IMR-90 (cell line): ENCODE measurements at places on chromosomes 4 and X. TPM values are rescaled to one million over a fixed set of nuclear protein-coding genes. Genes with fewer than 3 reads are reported as not detected.
A peak's percentile ranks its signal among the peaks of the same experiment; 100 is the strongest.

DNA sequence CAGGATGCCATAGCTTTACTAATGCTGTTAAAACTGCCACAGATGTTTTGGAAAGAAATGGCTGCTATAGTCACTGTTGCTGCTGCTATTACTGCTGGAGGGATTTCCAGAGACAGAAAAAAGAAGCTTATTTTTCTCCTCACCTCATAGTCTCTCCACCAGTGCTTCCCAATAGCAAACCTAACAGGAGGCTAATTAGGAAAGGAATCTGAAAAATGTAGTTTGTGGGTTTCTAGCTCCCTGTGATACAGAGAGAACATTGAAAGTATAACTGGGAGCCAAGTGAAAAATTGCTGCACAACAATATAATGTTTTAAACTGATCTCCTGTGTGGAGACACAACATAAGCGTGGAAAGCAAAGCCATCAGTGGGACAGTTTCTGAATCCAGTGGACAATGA, 8.6 kb upstream of the TSPAN7 start:
- no peaks in the 10 kb centered on the region for H3K4me1 ChIP-seq
- H3K27ac ChIP-seq = no peak overlapping the region
- no peak for DNase-seq
- no peak overlapping the region for H3K4me3 ChIP-seq
- no peaks in the 10 kb centered on the region for H3K27me3 ChIP-seq
- no peaks in the 10 kb centered on the region for H3K36me3 ChIP-seq

GRCh38 chr4:8372506-8372905, 68.0 kb downstream of the ACOX3 start:
- no peak overlapping the region for H3K27ac ChIP-seq
- H3K4me3 ChIP-seq = no peak overlapping the region
- no peaks in the 10 kb centered on the region for H3K4me1 ChIP-seq

DNA sequence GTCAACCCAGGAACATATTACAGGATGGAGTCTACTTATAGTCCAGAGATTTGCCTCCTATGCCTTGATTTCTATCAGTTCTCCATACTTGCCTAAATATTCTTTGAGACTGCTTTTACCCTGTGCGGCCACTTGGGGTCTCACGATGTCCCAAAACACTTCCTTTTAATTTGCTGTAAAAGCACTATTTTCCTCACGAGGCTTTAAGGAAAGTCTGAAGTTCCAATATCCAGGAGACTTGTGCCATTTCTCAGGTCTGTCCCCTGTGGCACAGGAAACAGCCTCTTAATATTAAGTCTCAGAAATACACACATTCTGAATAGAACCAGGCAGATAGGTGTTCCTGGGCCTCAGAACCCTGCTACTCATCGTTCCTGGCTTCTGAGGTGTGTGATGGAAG, 142.9 kb downstream of the TMEM164 start:
- H3K27ac ChIP-seq = no peak overlapping the region
- peak; percentile 44 for DNase-seq
- H3K4me1 ChIP-seq = no peaks in the 10 kb centered on the region; the same call in 1 of the 2 replicates
- H3K4me3 ChIP-seq = no peak overlapping the region

GRCh38 chr4:20248155-20248558, 3.5 kb upstream of the SLIT2 start:
- no peak overlapping the region for H3K4me3 ChIP-seq
- DNase-seq = peak; percentile 83
- peaks cover 8% of the 10 kb centered on the region for H3K4me1 ChIP-seq
- H3K27ac ChIP-seq = no peak overlapping the region

DNA sequence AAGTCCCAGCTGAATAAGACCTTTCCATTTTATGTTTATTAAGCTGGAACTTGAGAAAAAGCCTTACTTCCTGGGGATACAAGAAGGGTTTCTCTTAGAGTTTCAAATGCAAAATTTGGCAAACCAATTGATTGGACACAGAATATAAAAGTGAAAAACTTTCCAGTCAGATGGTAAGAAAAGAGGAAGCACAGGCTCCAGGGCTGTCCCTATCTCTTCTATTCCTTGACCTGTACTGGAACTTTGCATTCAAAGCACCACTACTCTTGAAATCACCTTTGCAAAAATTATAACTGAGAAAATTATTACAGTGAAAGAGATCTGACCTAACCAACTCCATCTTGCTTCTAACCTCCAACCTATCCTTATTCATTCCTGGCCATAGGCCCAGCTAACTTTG, 11.7 kb downstream of the PROM1 start:
- H3K27me3 ChIP-seq = peaks cover 24% of the 10 kb centered on the region
- H3K4me1 ChIP-seq = no peaks in the 10 kb centered on the region
- no peak overlapping the region for H3K27ac ChIP-seq
- no peak overlapping the region for H3K4me3 ChIP-seq
- DNase-seq = no peak
- no peaks in the 10 kb centered on the region for H3K36me3 ChIP-seq

The IL1RAPL1 gene
- 9.0 and 12.5 TPM in 2 replicates for total RNA-seq

The ATP7A gene
- total RNA-seq = 21.1 and 22.4 TPM in 2 replicates

GRCh38 chr4:62360156-62360545, 1160.0 kb downstream of the ADGRL3 start:
- no peak overlapping the region for H3K27ac ChIP-seq
- DNase-seq = no peak
- H3K4me3 ChIP-seq = no peak overlapping the region

- DNase-seq = peak; percentile 80
- no peak overlapping the region for H3K4me3 ChIP-seq
- H3K27me3 ChIP-seq = no peaks in the 10 kb centered on the region
- peak overlapping the region; percentile 98; the same call in 1 of the 2 replicates for H3K27ac ChIP-seq
- peaks cover 19% of the 10 kb centered on the region for H3K4me1 ChIP-seq
Measured at GRCh38 chr4:15402146-15402545, 25.7 kb upstream of the C1QTNF7 start.

The HS3ST1 gene
- total RNA-seq = not detected in 2 replicates

The AKAP14 gene
- not detected in 2 replicates for total RNA-seq

DNA sequence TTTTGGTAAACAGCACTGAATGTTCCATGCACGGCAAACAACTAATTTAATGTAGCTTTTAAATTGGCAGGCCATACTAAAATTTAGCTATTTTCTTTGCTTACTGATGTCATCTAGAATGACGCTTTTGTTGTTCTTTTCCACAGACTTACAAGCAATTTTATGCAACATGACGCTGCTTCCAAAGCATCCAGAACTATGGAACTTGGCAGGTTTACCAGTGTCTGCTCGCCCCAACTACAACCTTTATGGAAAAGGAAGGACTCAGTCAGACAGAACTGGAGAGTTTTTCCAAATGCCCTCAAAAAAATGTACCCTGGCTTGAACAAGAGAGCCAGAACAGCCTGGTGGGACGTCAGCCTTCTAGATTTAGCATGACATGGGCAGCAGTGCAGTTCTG, 58.7 kb downstream of the ANOS1 start:
- no peak overlapping the region for H3K27ac ChIP-seq
- no peaks in the 10 kb centered on the region for H3K36me3 ChIP-seq
- no peak for DNase-seq
- H3K4me3 ChIP-seq = no peak overlapping the region
- H3K4me1 ChIP-seq = no peaks in the 10 kb centered on the region

DNA sequence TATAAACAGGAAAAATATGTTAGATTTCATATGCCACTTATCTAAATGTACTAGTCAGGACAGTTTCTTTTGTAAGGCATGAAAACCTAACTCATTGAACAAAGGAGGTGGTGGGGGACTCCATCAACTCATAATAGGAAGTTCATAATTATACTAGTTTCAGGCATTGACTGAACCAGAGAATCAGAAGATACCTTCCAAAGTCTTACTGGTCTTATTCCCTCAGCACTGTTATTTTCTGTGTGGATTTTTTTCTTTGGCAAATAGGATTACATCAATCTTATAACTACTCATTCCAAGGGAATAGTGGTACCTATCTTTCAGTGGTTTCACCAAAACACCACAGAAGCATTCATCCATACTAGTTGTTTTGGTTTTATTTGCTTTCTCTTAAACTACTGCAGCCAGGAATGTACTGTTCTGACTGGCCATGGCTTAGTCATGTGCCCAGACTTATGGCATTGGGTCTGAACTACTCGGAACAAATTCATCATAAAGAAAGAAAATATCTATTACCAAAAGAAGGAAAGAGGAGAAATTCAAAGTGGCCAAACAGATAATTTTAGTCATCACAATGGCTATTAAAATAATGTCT, 273.9 kb downstream of the ARAP2 start:
- no peaks in the 10 kb centered on the region for H3K27me3 ChIP-seq
- no peak overlapping the region for H3K27ac ChIP-seq
- no peaks in the 10 kb centered on the region for H3K36me3 ChIP-seq
- no peak overlapping the region for H3K4me3 ChIP-seq
- no peak for DNase-seq

GRCh38 chr4:106659371-106659770, 290.8 kb upstream of the GIMD1 start:
- no peak overlapping the region for H3K27ac ChIP-seq
- no peak for DNase-seq
- no peaks in the 10 kb centered on the region for H3K4me1 ChIP-seq
- no peaks in the 10 kb centered on the region for H3K36me3 ChIP-seq
- H3K4me3 ChIP-seq = no peak overlapping the region

DNA sequence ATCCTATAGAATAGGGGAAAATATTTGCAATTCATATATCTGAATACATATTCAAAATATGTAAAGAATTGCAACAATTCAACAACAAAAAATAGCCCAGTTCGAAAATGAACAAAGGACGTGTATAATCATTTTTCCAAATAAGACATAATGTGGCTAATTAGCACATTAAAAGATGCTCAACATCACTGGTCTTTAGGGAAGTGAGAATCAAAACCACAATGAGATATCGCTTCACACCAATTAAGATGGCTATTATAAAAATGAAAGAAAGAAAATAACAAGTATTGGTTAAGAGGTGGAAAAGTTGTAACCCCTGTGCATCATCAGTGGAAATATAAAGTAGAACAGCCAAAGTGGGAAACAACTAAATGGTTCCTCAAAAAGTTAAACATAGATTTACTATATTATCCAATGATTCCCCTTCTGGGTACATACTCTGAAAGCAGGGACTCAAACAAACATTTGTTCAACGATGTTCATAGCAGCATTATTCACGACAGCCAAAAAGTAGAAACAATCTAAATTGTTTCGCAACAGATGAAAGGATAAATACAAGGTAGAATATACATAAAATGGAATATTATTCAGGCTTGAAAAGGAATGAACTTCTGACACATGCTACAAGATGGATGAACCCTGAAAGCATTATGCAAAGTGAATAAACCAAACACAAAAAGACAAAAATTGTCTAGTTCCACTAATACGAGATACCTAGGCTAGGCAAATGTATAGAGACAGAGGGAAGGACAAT, 12.7 kb downstream of the FAM13A start:
- H3K27me3 ChIP-seq = no peaks in the 10 kb centered on the region
- H3K4me3 ChIP-seq = no peak overlapping the region
- H3K36me3 ChIP-seq = no peaks in the 10 kb centered on the region
- H3K27ac ChIP-seq = no peak overlapping the region

- H3K4me3 ChIP-seq = no peak overlapping the region
- H3K4me1 ChIP-seq = no peaks in the 10 kb centered on the region
- H3K27ac ChIP-seq = no peak overlapping the region
- H3K36me3 ChIP-seq = no peaks in the 10 kb centered on the region
- H3K27me3 ChIP-seq = no peaks in the 10 kb centered on the region
Measured at GRCh38 chr4:87806520-87806919, 7.2 kb downstream of the IBSP start.

- H3K27me3 ChIP-seq = no peaks in the 10 kb centered on the region
- H3K4me1 ChIP-seq = 0 out of 2 replicates have a peak, but pooled peaks cover 3% of the 10 kb centered on the region
Measured at GRCh38 chr4:112284662-112285411, 867 bp downstream of the TIFA start.

GRCh38 chr4:24382381-24382780, 202.0 kb downstream of the DHX15 start:
- no peaks in the 10 kb centered on the region for H3K36me3 ChIP-seq
- H3K27me3 ChIP-seq = no peaks in the 10 kb centered on the region
- no peak overlapping the region for H3K27ac ChIP-seq
- no peaks in the 10 kb centered on the region for H3K4me1 ChIP-seq
- DNase-seq = peak; percentile 78
- no peak overlapping the region for H3K4me3 ChIP-seq

The BEND2 gene
- total RNA-seq = not detected in 2 replicates

DNA sequence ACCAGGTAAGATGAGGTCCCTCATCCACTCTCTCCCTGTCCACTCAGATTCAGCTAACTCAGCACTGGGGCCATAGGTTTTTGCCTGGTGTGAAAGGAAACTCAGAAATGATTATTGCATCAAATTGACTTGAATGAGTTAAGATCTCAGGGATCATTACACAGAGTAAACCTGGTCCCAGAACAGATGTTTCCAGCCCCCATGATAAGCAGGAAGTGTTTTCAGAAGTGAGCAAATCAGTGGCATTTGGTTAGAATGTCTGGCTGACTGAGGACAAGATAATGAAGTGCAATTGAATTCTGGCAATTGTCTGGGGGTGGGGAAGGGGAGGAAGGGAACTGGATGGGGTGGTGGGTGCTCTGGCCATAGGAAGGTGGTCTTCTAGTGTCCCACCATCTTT, 108.0 kb downstream of the CHIC2 start:
- no peak overlapping the region for H3K4me3 ChIP-seq
- no peak for DNase-seq
- no peak overlapping the region for H3K27ac ChIP-seq
- H3K4me1 ChIP-seq = peaks cover 2% of the 10 kb centered on the region; the same call in 1 of the 2 replicates
- no peaks in the 10 kb centered on the region for H3K36me3 ChIP-seq

DNA sequence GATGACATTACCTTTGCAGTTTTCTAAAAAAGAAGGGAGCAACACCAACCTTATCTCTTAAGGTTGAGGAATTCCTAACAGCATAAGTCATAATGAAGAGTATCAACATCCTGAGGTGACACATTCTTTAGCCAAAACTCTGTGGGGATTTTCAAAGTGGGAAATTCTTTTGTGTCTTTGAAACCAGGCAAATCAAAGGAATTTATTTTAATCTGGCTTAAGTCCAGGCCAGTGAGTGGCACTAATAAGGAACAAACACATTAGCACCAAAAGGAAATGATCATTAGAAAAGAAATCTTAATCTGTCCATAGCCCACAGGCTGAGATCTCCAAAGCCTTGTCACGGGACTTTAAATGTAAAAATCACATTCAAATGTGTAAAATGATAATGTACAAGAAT, 110.1 kb downstream of the LARP7 start:
- H3K27me3 ChIP-seq = 0 out of 2 replicates have a peak, but pooled peaks cover under 1% of the 10 kb centered on the region
- DNase-seq = no peak
- H3K4me3 ChIP-seq = no peak overlapping the region
- no peak overlapping the region for H3K27ac ChIP-seq
- H3K36me3 ChIP-seq = no peaks in the 10 kb centered on the region

DNA sequence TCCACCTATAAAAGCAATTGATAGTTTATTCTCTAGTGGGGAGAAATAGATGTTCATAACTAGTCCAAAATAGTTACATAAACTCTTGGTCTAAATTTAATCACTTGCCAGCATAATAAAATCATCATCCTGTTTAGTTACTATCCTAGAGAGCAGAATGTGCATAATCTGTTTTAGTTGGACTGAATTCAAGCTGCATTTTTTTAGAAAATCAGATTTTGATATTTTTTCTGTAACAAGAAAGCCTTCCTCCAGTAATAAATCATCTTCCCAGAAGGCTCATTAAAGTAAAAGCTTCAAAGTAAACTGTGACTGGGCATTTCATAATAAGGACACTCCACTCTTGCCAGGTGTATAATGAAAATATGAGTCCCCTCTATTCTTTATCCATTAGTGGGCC, 453.1 kb downstream of the TRAM1L1 start:
- no peak overlapping the region for H3K27ac ChIP-seq
- DNase-seq = no peak
- H3K4me3 ChIP-seq = no peak overlapping the region
- H3K27me3 ChIP-seq = no peaks in the 10 kb centered on the region
- H3K4me1 ChIP-seq = no peaks in the 10 kb centered on the region

GRCh38 chr4:141177171-141177570, 43.5 kb upstream of the ZNF330 start:
- no peak overlapping the region for H3K27ac ChIP-seq
- peaks cover 6% of the 10 kb centered on the region for H3K27me3 ChIP-seq
- DNase-seq = no peak
